ENCODE measurements at places on chromosomes 3 and 15.

DNA sequence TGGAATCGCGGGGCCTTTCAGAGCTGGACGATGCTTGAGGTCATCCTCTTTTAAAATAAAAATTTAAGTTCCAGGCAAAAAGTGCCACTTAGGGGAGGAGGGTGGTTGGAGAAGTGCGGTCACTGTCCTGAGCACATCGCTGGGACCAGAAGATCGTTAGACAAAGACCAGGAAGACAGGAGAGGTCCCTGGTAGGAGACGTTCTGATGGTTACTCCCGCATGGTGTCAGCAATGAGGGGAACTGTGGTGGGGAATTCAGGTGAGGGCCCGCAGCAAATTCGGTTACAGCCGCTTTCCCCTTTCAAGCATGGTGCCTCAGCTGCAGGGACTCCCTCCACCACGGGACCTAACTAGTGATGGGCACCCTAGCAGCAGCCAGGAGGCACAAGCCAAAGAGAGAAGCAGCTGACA, 1.0 kb upstream of the ISY1 start:
- no peak for DNase-seq

DNA sequence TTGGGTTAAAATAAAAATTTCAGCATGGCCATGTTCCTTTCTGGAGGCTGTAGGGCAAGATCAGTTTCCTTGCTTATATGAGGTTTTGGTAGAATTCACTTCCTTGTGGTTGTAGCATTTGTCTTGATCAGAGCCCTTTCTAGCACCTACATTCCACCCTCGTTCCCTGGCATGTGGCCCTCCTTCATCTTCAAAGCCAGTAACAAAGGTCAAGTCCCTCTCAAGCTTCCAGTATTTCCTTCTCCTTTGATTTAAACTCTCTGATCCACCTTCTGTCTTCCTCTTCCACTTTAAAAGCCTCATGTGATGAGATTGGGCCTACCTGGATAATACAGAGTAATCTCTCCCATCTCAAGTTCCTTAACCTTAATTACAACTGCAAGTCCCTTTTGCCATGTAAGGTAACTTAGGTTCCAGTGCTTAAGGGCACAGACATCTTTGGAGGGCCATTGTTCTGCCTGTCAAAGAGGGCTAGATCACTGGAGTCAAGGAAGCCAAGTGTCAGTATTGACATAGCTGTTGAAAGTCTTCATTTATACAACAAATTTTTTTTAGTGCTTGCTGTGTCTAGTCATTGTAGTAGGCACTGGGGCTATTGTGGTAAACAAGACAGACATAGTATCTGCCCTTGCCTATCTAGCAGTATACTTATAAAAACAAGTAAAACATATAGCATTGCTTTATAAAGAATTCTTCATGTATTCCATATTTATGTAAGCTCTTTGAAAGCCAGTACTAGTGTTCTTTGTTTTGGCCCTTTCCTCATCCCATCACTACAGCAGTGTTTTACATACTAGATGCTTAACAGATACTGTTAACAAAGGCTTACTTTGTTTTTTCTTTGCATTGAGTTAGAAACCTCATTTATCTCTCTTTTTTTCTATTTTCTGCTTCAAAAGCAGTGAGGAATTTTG, 40.7 kb downstream of the GLCE start:
- no peak for DNase-seq

DNA sequence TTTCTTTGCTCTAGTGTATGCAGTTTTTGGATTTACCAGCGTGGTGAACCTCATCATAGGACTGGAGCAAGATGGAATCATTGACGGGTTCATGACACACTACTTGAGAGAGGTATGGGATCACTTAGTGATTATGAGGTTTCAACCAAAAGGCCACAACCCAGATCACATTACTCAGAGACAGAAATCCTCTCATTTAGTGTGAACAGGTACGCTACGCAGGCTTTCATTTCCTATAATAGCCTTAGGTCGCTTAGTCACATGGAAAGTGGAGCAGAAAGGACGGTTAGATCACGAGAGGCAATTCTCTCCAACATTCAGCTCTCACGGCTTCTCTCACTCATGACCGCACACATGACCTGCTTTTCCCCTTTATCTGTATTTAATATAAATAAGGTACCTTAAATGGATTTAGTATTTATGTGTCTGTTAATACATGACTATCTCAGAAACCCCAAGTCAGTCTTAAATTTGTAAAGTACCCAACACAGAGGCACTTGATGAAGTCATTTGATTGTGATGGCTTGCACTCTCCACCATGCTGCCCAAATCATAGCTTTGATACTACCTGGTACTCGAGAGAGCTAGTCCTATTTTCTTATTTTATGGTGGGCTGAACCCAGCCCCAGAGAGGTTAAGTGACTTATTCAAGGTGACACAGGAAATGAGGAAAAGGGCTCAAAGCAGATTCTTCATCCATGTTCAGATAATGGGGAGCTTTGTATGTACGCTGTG, 8.6 kb downstream of the TM6SF1 start:
- DNase-seq: no peak

DNA sequence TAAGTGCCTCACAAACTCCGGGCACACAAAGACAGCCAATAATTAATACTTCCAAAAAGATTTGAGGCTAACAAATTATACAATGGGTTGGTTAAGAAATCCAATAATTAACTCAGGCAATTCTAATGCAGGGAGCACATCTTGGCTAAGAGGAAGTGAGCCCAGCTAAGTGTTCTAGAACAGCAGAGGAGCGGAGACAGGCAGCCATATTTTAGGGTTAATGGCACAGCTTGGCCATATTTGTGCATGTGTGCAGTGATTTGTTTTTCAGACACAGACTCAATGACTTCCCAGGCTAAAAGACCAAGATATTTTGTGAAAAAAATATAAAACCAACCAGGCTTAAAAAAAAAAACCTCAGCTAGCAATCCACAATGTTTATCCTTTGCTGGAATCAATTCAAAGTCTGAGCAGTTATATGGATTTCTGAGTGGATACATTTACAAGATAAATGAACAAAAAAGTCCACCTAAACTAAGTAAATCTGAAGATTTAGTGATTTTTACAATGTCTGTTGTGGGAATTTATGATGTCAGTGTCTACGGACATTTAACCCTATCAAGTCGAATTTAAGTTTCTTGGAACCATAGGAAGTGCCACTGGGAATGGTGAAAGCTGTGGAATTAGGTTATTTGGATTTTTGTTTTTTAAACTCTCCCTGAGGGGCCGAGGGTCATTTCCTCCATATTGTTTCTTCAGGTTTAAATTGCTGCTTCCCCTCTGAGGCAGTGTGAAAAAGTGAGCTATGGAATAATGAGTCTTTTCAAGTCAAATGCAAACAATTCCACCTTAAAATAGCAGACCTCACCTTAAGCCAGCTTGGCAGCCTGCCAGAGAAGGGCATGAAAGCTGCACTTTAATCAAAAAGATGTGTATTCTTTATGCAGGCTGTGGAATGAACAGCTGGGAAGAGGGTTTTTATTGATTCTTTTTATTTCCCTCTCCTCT, 413.7 kb upstream of the TBL1XR1 start:
- peak; percentile 84 for DNase-seq

DNA sequence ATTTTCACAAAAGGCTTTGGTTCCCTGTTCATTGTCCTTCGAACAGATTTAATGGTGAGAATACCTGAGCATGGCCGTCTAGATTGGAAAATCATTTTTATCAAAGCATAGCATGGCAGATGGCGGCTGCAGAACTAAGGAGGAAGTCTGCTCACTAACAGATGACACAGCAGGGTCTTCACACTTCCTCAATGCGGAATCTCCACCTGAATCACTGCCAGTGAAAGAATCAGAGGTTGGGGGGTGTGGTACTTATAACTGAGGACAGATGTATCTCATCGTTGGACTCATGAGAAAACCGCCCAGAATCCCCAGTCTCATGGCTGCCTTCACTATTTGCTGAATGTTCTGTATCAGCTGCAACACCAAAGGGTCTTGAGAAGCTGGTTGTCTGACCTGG, 31.6 kb upstream of the PYGO1 start:
- no peak for DNase-seq

GRCh38 chr3:195048059-195048905, 222.7 kb downstream of the XXYLT1 start:
- no peak for DNase-seq

GRCh38 chr3:117665296-117665695, 955.7 kb downstream of the TUSC7 start:
- DNase-seq: peak; percentile 64

DNA sequence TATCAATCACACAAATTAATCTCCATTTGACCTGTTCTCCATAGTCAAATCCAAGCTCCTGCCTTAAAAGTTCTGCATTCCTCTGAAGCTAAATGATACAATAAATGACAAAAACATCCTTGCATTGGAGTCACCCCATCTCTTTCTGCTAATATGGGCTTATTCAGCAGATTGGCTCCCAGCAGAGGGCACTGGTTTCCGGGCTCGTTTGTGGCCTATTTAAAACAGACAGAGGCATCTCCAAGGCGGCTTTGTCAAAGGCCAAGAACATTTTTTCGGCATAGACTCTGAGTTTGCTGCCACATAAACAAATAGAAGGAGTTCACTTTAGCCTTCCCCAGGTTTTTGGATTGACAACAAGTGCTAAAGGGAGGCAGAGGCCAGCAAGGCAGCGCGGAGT, 204.4 kb upstream of the RASGRP1 start:
- no peak for DNase-seq

DNA sequence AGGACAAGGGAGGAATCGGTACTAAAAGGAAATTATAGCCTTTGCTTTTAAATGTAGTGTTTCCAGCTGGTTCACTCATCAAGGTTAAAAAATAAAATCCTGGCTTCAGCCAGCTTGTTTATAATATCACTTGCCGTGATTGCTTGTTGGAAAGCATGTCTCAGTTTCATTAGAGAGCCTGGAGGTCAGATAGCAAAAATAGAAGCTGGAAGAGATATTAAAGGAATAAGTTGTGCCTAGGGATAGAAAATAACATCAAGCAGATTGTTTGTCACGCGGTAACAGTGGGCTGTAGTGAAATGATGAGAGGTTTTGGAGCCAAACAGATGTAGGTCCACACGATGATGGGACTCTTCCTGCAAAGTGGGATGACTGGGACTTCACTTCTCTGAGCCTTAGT, 17.7 kb upstream of the SLMAP start:
- DNase-seq: no peak

DNA sequence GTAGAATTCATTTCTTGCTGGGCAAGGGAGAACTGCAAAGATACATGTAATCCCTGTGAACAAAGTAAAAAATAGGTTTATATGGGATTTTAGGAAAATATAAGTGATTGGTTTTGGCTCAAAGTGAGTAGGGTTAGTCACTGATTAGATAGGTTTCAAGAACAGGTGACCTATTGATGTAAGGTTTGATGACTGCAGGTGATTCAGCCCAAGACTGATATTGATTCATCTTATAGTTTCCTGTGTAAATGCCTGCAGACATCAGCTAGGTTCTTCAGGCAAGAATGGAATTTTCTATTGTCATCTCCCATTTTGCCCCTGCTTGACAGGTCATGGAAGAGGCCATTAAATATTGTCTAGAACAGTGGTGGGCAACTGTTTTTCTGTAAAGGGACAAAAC, 23.9 kb upstream of the ARID3B start:
- DNase-seq: no peak

DNA sequence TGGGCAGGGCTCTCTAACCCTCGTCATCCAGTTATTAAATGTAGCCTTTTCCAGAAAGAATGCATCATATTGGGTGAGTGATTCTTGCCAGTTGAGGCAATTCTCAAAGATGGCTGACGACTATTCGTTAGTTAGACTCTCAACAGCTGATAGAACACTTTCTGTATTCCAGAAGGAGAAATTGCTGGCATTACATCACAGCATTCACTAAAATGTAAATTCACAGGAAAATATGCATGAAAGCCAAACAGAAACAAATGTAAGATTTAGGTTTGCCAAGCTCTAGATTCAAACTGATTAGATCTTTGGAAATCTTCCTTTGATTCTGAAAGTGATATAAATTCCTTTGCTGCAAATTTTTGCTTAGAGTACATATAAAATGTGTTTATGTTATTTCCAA, 1501.0 kb downstream of the SI start:
- DNase-seq: no peak

DNA sequence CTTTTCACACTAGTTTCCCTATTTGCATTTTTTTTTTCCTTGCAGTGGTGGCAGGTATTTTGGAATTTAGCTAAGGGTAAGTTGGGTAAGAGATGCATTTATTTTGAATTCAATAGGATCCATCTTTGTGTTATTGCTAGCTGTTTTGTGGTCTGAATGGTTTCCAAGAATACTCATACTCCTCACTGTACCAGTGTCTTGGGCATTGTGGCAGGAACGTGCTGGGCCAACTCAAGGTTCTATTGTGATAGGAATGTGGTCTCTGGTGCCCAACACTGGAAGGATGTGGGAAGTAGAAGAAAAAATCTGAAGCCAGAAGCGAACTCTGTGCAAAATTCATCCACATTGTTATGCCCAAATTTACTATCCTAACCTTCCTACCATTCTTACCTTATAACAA, 135.6 kb downstream of the RBMS3 start:
- no peak for DNase-seq

- no peak for DNase-seq
These were observed 57.3 kb downstream of the ROBO2 start for GRCh38 chr3:77096966-77097890.
